EH (cell line): ENCODE measurements at places on chromosomes 5 and 9.

DNA sequence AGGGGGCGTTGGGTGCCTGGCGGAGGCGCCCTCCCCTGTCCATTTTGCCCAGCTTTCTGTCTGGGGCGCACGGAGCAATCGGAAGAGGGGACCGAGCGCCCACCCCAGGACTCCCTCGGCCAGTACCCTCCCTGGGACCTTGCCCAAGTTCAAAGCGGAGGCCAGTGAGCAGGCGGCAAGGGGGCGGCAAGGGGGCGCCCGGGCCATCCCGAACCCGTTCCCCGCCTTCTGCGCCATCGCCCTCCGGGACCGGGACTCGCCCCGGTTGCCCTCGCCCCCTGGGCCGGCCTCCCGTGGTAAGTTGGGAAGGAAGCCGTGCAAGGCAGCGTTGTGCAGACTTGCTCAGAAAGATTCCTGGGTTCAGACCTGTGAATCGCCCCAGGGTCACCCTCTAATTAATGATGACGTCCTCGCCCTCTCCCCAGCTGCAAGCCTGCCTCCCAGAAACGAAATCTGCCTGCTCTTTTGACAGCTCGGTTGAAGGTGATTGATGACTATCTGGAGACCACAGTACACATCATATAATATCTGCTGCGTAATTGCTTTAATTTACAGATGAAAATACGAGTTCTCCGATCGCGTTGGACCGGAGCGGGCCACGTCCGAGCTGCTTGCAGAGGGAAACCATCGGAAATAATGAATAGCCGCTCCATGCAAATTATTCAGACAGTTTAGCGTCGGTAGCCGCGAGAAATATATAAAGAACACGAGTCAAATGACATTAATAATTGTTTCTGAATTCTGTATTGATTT lies 1.4 kb upstream of the IRX4 start:
- DNase-seq, result no peak

GRCh38 chr5:66553916-66554575 lies 42.1 kb upstream of the MAST4 start:
- DNase-seq, result no peak

DNA sequence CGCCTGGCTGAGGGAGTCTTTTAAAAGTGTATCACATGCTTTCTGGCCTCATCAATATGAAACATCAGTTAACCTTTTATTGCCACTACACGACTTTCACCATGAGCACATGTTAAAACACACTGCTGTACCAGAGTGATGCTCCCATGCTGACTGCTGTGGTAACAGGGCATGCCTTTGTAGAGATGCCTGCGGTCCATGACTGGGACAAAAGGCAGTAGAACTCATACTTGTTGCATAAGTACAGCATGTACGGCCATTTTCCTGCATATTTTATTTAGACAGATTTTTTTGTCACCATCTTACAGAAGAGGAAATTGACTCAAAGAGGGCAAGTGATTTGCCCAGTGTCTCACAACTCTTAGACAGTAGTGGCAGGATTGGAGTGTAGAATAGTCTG lies 105.7 kb upstream of the ADAMTSL1 start:
- peak; percentile 82 for DNase-seq

DNA sequence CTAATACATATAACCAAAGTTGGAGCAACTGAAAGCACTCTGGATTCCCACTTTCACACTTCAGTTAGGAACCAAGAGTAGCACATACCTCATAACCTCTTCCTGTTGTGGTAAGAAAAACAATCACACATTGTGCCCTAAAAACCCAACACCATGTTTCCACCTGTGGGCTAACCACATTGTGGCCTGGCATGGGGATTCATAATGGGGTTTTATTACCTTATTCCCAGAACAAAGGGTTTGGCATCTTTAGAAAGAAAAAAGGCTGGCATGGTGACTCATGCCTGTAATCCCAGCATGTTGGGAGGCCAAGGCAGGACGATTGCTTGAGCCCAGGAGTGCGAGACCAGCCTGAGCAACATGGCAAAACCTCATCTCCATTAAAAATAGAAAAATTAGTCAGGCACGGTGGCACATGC lies 60.6 kb downstream of the HSD17B3 start:
- DNase-seq, result no peak

- peak; percentile 80 for DNase-seq
Measured at GRCh38 chr9:123834889-123835562, 94.9 kb downstream of the DENND1A start.

DNA sequence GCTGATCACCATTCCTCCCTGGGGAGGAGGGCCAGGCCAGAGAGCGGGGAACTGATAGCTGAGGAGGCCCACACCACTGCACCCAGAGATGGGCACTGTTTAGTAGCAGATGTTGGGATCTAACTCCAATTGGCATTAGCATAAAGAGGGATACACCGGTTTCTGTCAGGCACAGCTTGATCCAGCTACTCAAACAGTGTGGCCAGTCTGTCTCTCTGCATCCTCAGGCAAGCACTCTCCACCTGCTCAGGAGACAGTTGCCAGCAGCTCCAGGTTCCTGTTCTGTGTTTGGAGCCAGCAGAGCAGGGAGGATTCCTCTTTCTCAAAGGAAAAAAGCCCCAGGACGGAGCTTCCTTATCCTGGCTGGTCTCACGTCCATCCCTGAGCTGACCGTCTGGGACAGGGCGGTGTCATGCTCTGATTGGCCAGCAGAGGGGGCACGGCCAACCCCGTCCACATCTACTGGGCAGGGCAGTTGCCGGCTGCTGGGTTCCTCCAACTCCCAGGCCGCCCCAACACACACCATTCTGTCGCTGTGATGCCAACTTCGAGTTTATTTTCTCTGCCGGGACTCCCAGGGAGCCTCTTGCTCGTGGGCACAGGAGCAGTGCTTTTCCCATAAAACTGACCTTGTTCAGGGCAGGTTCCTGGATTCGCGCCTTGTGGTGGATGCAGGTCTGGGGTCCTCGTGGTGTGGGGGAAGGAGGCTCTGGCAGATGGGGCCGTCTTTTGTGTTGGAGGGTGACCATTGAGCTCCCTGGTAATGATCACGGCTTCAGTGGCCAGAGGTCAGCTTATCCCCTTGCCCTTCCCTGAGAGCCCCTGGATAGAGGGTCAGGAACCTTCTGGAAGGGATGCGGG lies 47.9 kb downstream of the COL5A1 start:
- DNase-seq, result peak; percentile 80

DNA sequence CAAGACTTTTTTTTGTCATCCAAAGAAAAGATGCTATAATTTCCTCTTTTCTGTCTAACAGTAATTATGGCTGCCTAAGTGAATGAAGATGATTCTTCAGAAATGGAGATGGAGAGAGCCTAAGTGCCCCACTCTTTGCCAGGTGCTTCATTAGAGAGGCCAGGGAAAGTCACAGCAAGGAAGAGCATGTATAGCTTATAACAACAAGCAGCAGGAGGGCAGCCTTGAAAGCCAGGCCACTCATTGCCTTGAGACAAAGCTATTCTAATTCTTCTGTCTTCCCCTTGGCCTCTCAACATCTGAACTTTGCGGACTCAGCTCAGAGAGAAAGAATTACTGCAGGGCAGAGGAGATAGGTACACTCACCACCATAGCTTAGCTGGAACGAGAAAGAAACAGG lies 112.0 kb upstream of the ZNF366 start:
- DNase-seq, result no peak

GRCh38 chr5:173466227-173466626 lies 138.0 kb upstream of the STC2 start:
- no peak for DNase-seq

DNA sequence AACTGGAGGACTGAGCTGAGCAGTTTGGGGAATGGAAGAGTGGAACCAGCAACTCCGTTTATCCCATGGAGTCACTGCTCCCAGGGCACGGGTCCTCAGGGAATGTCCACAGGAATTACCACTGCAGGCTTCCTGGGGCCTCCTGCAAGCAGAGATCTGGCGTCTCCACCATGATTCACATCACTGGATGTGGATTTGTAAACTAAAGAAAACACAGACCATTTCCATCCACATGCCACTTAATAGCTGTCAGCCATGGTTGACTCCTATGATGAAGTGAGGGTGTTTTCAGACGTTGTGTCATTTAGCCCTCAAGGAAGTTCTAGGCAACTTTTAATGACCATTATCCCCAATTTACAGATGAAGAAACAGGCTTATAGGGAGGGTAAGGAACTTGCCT lies 30.2 kb downstream of the SNCAIP start:
- DNase-seq, result no peak

- peak; percentile 52 for DNase-seq
Measured at GRCh38 chr9:15416880-15417279, 5.8 kb upstream of the SNAPC3 start.

- DNase-seq, result no peak
Measured at GRCh38 chr5:14545308-14545707, 36.3 kb upstream of the OTULINL start.

DNA sequence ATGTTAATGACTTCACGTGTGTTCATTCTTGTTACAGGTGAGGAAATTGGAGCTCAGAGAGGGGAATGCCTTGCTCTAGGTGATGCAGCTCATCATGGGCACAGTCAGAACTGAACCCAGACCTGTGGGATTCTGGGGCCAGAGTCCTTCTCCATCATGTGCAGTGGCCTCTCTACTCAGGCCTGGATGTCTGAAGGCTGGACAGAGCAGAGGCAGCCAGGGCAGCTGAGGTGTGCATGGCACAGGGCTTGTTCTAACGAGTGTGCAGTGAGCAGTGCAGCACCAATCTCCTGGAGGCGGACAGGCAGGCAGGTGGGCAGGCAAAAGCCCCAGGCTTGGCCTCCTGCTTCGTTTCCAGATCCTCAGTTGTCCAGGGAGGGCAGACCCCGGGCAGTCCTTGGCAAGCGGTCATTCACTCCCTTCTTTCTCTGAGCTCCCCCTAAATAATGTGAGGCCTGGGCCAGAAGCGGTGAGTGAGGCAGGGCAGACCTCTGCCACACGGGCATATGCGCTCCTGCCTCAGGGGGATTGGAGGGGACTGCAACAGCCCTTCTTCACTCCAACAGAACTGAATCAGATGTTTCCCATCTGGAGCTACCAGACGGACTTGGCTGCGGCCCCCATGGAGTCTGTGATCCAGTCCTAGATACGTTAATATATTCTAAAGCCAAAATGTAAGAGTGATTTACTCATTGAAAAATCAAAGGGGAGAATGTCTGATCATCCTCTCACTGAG lies 68.7 kb upstream of the FSTL4 start:
- no peak for DNase-seq

DNA sequence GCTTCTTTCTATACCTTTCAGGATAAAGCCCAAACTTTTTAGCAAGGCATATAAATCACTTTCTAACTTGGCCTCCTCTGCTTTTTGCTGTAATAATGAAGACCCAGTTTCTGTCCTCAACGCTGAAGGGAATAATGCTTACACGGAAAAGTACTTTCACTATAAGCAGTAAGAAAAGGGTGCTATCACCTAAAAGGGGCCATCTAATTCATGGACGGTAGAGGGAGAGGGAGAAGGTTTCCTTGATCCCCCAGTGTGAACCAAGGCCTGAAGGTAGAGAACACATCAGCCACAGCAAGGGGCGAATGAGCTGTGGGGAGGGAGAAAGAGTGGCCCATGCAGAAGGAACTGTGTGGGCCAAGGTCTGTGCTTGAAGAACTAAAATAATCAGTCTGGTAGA lies 417.7 kb upstream of the CLINT1 start:
- no peak for DNase-seq

GRCh38 chr9:114389612-114390368 lies 2.0 kb upstream of the AKNA start:
- DNase-seq, result no peak

DNA sequence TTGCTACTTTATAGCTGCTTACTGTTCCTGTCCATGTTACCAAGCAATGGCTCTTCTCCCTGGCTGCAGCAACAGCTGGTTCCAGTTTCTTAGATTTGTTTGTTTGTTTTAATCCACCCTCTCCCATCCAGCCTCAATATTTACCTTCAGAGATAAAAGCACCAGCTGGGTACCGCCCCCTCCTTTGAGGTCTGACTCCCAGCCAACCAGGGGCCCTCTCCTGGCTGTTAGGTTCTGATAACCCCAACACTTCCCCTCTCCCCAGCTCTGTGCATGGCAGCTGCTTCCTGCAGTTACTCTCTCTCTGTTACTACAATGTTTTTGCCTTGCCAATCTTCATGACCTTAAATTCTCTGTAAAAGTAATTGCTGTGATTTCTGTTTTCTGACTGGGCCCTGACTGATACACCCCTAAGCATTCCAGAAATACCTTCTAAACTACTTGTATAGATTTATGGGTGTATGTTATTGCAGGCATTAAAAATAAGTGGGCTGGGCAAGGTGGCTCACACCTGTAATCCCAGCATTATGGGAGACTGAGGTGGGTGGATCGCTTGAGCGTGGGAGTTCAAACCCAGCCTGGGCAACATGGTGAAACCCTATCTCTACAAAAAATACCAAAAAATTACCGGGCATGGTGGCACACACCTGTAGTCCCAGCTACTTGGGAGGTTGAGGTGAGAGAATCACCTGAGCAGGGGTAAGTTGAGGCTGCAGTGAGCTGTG lies 2.6 kb upstream of the GCNT1 start:
- peak; percentile 42 for DNase-seq

DNA sequence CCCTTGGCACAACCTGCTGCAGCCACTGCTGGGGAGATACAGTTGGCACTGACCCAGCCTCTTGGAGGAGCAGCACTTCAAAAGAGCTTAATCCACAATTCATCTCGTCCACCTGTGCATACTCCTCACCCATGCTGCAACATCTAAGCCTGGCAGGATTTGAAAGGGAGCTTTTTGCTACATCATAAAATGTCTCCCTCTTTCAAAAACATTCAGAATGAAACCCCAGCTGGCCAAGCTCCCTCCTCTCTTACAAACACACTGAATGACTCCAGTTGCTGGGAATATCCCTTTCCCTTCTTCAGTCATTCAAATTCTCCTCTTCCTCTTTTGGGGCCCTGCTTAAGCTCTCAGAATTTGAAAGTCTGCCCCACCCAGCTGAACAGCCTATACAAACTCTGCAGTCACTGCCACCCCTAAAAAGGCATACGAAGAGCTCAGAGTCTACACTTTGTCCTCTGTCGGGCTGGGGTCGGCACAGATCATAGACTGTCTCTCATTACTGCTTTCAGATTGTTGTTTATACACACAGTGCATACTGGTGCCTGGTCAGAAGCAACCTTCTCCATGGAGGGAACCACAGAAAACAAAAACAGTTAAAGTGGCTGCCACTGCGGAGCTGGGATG lies 8.8 kb upstream of the C5orf15 start:
- no peak for DNase-seq

DNA sequence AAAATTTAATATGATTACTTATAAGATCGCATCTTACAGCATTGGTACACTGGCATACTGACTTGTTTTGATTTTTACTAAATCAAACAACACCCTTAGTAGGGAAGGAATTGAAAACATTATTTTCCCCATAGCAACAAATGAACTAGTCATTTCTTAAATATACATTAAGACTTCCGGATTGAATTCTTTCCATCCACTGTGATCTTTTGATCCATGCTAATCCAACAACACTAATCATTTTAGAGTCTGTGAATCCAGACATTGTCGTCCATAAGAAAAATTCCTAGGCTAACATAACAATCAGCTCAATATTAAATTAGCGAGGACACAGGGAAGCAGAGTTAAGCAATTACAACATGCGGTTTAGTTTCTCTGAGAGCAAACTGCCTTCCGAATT lies 21.6 kb upstream of the ERAP1 start:
- no peak for DNase-seq

GRCh38 chr5:147168578-147169327 lies 66.1 kb upstream of the STK32A start:
- DNase-seq, result peak; percentile 63
